ENCODE measurements at places on chromosomes 3 and 15.

DNA sequence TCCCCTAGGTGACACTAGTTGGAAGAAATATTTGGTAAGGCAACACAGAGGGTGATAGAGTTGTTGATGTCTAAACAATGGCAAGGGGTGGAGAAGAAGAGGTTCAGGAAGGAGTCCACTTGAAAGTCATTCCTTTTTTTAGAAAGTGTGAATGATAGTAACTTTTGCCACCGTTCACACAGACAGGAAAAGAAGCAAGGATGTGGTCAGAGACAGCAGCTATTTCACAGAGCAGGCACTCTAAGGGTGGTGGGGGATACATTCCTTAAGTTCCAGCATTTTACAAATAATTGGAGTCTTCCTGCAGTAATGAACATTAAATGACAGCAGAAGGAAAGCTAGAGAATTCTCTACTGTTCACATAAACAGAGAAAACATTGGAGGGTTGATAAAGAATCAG lies 75.4 kb upstream of the ZNF385D start:
- no peak for DNase-seq

GRCh38 chr3:100834332-100834731 lies 125.0 kb downstream of the TFG start:
- no peak for DNase-seq

DNA sequence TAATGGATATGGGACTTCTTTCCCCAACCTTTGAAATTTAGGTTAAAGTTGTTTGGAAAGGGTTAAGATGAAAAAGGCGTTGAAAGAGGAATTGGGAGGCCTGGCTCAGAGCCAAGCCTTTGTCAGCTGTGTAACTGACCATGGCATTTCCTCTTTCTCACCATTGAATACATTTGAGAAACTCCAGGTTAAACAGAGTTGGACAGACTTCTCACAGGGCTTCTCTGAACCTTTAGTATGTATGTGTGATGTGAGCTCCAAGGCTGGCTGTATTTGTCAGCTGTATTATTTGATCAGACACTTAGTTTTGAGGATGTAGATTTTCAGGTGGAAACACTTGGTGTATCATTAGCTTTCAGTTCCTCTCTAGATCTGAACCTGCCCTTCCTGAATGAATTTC lies 136.4 kb upstream of the GOLGA6L4 start:
- no peak for DNase-seq

- DNase-seq = no peak
These were observed 62.5 kb downstream of the MYO5A start for GRCh38 chr15:52466134-52466701.

GRCh38 chr3:150737874-150738679 lies 24.9 kb downstream of the SIAH2 start:
- DNase-seq = no peak

GRCh38 chr3:9388142-9388541 lies 9.3 kb upstream of the SETD5 start:
- no peak for DNase-seq

- DNase-seq = no peak
These were observed 310.7 kb downstream of the RORA start for GRCh38 chr15:60918234-60918959.

GRCh38 chr3:99960123-99960878 lies 142.6 kb downstream of the CMSS1 start:
- DNase-seq = no peak

DNA sequence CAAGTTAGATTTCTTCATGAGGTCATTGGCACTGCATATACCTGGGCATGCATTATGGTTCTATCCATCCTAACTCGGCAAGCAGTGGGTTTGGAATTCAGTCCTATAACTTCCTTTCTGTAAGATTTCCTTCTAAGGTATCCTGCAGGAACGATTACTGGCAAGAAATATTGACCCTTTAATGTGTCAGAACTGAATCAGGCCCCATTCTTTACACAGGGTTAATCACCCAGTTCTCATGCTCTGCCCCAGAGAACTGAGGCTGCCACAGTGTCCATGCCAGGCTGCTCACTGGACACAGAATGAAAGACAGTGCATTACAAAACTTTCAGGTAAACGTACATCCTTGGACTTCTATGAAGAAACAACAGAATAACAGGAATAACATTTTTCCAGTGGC lies 108.9 kb downstream of the RPL22L1 start:
- no peak for DNase-seq

- no peak for DNase-seq
These were observed 88.7 kb upstream of the UBE2E2 start for GRCh38 chr3:23114432-23114831.

DNA sequence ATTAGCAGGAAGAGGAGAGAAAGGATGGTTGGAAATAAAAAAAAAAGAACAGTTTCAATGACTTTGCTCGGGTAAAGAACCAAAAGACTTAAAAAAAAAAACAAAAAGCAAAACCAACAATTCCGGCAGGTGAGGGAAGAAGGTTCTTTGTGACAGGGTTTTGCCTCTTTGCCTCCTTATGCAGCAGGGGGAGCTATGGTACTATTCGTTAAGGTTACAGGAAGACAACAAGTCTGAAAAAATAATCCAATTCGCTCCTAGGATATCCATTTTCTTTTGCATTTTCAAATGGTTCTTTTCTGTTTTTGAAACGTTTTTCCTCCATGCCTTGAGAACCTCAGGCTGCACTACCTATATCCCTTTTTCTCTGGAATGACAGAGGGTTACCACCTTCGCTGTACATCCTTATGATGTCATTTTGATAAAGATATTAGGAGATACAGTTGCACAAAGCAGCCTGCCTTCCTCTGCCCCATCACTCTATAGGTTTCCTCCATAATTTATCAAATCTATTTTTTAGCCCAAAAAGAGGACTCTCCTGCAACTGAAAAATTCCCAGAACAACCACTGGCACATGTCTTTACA lies 55.0 kb downstream of the CFAP20DC start:
- no peak for DNase-seq

DNA sequence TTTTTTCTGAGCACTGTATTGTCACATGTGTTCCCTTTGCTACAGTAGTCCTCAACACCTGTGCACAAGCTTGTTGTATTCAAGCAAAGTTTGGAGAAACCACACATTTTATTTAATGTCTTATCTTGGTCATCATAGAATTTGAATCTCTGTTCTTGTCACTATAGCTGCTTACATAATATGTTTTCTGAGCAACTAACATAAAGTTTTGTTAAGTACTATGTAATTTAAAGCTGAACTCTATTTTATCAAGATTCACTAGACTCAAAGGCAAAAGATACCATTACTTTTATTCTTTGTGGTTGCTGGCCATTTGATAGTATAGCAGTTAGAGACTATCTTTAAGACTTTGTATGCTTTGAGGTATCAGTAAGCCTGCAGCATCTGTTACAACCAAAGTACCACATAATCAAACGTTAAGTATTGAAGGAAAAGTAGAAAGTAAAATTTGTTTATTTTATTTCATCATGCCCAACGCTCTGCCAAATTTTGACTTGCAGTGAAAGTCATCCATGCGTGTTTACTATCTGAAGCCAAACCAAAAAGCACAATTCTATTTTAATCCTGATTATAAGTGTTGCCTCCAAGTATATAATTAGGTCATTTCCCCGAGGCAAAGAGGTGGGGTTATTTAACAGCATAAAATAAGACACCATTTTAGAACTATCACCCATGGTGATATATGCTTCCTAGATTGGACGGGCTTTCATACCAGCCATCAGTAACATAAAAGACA lies 10.3 kb upstream of the ABHD10 start:
- DNase-seq = no peak

DNA sequence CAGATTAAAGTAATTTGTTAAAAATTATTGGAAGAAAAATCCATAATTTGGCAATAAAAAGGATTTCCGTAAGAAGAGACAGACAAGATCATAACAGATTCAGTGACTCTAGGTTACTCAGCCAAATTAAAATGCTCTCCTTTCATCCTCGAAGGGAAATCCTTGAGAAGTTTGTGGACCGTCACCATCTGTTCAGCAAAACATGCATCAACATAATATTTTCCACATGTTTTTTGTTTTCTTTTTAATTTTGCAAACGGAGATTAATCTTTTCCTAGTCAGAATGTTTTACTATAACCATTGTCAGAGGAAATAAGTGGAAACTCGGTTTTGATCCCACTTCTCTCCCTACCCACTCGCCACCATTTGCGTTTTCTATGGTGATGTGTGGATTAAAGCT lies 128.3 kb downstream of the TMCO5A start:
- no peak for DNase-seq

- DNase-seq = no peak
These were observed at the start of gene TRAK1 for GRCh38 chr3:42090973-42091731. Gene TRAK1, plus strand, starts transcription at chr3:42091357. Its CDS starts 113 bp downstream, at chr3:42091470.

DNA sequence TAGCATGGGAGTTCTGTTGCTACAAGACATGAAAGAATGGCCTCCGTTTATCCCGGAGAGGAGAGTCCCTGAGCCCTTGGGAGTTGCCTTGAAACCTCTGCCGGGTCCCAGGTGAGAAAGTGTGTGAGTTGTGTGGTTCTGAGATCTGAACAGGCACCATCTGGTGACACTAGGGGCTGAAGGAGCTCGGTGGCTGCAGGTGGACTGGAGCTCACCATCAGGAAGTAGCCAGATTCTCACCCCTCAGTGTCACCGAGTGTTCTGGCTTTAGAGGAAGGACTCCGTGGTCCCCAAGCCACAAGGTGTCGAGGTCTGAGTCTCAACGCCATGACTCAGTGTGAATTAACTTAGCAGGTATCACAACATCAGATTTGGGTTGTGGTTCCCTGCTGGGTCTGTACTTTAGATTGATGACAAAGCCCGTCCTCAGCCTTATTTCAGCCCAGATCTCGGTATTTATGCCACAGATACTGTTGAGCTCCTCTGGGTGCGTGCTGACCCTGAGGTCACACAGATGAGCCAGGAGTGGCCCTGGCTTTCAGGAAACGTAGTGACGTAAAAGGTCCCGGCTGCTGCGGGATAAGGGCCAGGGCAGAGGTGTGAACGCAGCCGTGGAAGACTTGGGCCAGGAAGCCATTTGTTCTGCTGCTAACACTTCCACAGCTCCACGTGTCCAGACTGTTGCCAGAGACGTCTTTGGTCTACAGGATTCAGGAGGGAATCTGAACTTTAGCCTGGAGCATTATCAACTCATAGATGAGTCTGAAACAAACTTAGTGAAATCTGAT lies 54.4 kb downstream of the PGPEP1L start:
- no peak for DNase-seq

DNA sequence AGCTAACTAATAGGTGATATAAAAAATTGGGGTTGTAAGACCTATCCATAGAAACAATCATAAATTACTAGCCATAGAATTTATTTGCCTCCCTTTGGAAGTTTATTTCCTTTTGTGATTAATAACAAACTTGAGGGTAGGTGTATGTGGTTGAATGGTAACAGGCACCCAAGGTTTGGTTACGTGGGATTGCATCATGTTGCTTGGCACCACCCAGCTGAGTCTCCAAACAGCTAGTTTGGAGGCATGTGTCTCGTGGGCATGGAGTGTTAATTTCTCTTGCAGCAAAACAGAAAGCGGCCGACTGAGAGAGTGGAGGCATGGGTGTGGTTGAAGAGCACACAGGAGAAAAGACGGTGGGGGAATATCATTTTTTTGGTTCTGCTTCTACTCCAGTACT lies 441.4 kb downstream of the CNTN4 start:
- DNase-seq = no peak

GRCh38 chr3:10688548-10689172 lies 127.4 kb upstream of the SLC6A11 start:
- DNase-seq = no peak

DNA sequence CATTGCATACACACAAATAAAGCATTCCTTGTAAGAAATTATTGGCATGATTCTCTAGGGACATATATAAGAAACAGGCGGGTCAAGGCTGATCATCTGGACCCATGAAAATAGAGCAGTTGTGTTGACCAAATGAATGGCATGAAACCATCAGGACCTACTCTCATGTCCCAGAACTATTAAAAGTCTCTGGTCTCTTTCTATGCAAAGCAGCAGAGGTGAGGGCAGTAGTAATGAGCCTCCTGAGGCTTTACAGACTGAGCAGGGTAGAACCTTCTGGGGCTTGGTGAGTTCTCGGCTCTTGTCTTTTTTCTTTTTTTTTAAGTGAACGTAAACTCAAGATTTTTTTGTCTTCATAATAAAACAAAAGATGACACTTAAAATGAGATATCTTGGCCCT lies 9.3 kb downstream of the GLDN start:
- no peak for DNase-seq

- DNase-seq = no peak
These were observed 65.8 kb upstream of the LINGO1 start for GRCh38 chr15:77698481-77698880.

DNA sequence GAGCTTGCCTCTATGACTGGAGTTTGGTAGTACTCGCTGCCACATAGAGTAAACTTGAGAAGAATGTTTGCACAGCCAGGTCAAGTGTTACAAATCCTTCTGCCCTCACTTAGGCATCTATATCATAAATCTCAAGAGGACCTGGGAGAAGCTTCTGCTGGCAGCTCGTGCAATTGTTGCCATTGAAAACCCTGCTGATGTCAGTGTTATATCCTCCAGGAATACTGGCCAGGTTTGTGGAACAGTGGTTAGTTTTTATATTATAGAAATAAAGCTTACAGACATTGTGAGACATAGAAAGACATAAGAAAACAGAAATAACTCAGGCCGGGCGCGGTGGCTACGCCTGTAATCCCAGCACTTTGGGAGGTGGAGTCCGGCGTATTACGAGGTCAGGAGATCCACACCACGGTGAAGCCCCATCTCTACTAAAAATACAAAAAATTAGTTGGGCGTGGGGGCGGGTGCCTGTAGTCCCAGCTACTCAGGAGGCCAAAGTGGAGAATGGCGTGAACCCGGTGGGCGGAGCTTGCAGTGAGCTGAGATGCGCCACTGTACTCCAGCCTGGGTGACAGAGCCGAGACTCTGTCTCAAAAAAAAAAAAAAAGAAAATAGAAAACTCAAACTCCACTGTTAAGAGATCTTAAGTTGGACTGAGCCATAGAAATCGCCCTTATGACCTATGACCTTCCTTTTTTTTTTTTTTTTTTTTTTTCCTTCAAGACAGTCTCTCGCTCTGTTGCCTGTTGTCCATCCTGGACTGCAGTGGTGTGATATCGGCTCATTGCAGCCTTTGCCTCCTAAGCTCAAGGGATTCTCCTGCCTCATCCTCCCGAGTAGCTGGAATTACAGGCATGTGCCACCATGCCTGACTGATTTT lies 2.2 kb downstream of the RPSA start:
- DNase-seq = no peak
